ENCODE measurements at places on chromosomes 13 and 19.

- DNase-seq = peak; percentile 23
These were observed 13.0 kb upstream of the BICRA start for GRCh38 chr19:47595944-47596343.

- DNase-seq = no peak
These were observed 2.2 kb upstream of the EEF1AKMT1 start for GRCh38 chr13:20775961-20776360.

GRCh38 chr19:49368711-49369358, 5.2 kb downstream of the DKKL1 start:
- DNase-seq = no peak

DNA sequence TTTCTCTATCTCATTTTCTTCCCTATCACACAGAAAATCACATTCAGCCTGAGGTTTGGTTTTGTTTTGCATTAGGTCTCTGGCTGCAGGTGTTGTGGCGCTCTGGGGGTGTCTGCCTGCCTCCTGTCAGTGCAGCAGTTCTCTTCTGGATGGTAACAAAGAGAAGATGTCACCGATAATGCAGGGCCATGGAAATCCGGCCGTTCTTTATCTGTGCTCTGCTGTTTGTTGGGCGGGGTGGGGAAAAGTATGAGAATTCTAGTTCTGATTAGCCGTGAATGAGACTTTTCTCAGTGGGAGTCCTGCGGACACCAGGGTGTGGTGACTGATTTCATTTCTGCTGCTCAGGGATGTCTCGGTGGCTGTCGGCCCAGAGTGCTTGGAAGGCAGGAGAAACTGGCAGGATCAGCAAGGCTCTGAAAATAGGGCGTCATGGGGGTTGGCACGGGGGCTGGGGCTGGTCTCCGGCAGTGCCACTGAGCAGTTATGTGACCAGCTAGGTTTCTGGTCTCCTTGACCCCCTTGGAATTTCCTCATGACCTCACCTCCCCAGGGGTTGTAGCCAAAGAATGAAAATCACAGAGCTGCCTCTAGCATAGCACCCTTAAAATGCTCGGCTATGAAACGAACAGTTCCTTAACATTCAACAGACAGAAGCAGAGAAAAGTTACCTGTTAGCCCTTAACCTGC, 5.0 kb downstream of the RNF113B start:
- no peak for DNase-seq

DNA sequence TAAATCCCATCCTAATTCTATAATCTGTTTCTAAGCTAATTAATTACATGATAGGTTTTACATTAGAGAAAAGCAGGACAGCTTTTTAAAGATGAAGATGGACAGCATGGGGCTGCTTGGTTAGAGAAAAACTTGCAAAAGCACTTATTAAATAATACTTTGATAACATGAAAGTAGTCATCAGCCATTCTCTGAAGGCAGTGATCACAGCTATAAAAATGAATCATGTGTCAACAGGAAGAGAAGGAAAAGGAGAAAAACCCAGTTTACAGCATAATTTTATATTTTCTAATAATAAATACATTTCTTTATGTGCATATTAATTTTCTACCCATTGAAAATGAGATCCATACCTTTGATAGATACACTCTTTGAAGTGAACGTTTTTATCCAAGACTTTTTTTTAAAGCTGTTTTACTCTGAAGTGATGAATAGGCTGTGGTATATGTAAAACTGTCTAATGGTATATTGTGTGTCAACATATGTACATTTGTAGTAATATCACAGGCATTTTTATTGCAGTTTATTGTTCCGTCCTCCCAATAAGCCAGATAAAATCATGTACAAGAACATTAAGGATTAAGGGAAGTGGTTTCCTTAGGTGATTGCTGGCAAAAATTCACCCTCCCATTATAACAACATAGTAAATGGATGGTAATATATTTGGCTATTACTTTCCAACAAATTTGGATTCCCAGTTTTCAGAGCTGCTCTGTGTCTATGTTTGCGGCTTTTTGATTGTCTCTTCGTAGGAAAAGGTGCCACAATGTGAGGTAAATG, 1.3 kb upstream of the KLF5 start:
- DNase-seq = no peak

GRCh38 chr13:106477303-106477702, 58.2 kb downstream of the EFNB2 start:
- no peak for DNase-seq

- no peak for DNase-seq
These were observed 173.8 kb upstream of the SOX1 start for GRCh38 chr13:111893071-111893606.

All from activated CD4-positive, alpha-beta T cell treated with anti-CD3 and anti-CD28 coated beads, Interleukin-2, Interleukin-6, amounts not matched to agents 100 ng/mL and 50 ng/mL, durations not matched to agents 16 hours and 8 hours (primary cell).